Prostate gland (tissue), 2 donors: ENCODE measurements at places on chromosomes 7 and 10.

DNA sequence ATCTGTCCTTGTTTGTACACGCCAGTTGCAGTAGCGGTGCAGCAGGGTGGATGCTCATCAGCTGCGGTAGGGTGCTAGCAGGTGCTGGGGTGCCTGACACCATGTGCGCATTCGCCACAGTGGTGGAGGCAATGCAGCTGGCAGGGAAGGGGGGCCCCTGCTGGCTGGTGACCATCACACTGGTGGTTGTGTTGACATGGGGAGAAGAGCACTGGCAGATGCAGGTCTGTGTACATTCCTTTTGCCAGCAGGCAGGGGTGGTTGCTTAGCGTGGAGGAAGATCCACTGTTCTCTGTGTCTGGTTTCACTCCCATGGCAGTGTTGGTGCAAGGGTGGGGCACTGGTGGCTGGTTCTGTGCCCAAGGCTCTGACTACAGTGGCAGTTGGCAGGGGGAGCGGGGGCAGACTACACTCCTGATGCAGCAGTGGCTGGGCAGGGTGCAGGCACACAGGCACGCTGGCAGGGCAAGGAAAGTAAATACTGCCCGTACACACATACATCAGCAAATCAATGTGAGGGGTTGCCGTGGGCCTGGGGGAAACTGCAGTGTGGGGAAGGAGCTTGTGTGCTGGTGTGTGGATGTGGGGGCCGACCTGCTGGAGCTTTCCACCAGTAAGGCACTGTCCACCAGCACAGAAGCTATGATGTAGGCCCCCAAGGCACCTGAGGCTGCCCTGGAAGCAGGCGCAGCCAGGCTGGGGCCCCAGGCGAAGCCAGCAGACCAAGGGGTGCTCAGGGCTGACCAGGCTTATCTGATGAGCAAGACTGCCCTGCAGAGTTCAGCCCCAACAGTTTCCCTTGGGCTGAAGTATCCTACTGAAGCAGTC lies 87.2 kb upstream of the UNC5B start:
- no peak overlapping the region for H3K4me3 ChIP-seq
- H3K4me1 ChIP-seq = no peaks in the 10 kb centered on the region
- H3K36me3 ChIP-seq = no peaks in the 10 kb centered on the region
- H3K27me3 ChIP-seq = no peaks in the 10 kb centered on the region
- no peak overlapping the region for H3K27ac ChIP-seq

DNA sequence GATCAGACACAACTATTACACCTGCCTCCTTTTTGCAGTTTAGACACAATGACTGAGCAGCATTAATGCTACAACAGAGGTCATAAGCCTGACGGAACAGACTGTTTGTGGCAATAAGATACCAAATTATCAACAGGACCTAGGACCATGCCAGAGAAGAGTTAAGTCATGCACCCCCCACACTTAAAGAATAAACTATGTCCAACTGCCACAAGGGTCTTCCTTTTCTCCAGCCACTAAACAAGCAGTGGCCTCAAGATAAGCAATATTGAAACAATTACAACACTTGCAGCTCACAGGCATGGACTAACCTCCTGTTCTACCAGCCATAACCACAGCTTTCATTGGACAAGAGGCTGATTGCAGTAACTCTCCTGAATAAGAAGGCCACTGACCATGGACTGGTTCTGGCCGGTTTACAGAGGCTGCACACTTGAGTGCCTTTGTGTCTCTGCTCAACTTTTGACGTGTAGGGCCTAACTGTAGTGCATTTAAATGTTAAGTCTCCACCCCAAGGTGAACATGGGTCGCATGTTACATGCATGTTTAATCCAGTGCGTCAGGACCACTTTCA lies 104.4 kb downstream of the STRA8 start:
- no peaks in the 10 kb centered on the region for H3K36me3 ChIP-seq
- no peaks in the 10 kb centered on the region for H3K4me1 ChIP-seq
- DNase-seq = no peak
- H3K27me3 ChIP-seq = no peaks in the 10 kb centered on the region
- H3K27ac ChIP-seq = no peak overlapping the region

GRCh38 chr7:42083284-42083683 lies 153.7 kb downstream of the GLI3 start:
- H3K4me1 ChIP-seq = no peaks in the 10 kb centered on the region
- H3K4me3 ChIP-seq = no peak overlapping the region
- DNase-seq = no peak
- H3K27ac ChIP-seq = no peak overlapping the region
- H3K27me3 ChIP-seq = no peaks in the 10 kb centered on the region

DNA sequence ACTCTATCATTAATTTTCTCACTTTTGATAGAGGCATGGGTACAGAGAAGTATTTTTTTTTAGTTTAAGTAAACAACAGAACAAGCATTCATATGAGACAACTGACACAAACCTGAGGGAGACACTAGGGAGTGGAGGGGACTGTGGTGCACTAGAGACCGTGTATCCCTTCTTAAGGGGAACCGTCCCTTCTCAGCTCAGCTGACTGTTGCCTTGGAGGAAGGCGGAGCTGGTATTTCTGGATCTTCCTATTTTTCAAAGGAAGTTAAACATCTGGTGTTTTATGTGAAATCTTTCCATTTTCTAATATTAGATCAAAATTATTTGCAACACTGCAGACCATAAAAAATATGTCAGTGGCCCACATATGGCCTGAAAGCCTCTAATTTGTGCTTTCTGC lies 113.6 kb upstream of the MACROH2A2 start:
- DNase-seq = no peak
- H3K27ac ChIP-seq = no peak overlapping the region
- no peak overlapping the region for H3K4me3 ChIP-seq
- H3K27me3 ChIP-seq = no peaks in the 10 kb centered on the region
- no peaks in the 10 kb centered on the region for H3K36me3 ChIP-seq
- no peaks in the 10 kb centered on the region for H3K4me1 ChIP-seq
